ENCODE measurements at places on chromosomes 12 and 14.

GRCh38 chr12:91377436-91377835 lies 194.8 kb upstream of the DCN start:
- no peak for DNase-seq

- DNase-seq, result no peak
Measured at GRCh38 chr14:76696791-76697190, 64.5 kb upstream of the VASH1 start.

DNA sequence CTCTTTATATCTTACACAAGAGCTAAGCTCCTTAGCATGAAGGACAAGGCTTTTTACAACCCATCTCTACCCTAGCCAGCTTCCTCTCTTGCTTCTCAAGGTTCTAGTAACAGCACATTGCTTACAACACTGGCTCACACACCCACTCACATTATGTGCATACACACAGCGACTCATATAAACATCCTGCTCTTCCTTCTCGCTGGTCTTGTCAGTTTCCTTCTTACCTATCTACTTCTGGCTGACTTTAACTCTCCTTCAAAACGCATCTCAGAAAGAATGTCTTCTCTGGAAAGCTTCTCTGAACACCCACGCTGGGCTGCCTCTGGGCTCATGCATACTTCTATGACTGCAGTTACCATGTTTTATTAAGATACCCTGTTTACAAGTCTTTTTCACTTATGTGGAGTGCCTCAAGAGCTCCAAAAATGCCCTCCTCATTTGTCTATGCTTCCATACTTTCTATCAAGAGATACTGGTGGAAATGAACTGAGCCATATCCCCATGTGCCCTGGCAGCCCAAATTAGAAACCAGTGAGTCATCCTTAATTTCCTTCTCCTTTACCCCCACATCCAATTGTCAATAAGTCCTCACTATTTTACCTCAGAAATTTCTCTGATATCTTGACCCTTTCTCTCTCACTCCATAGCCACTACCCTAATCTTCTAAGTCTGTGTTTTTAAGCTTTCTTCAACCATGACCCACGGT lies 126.9 kb upstream of the KRAS start:
- no peak for DNase-seq

DNA sequence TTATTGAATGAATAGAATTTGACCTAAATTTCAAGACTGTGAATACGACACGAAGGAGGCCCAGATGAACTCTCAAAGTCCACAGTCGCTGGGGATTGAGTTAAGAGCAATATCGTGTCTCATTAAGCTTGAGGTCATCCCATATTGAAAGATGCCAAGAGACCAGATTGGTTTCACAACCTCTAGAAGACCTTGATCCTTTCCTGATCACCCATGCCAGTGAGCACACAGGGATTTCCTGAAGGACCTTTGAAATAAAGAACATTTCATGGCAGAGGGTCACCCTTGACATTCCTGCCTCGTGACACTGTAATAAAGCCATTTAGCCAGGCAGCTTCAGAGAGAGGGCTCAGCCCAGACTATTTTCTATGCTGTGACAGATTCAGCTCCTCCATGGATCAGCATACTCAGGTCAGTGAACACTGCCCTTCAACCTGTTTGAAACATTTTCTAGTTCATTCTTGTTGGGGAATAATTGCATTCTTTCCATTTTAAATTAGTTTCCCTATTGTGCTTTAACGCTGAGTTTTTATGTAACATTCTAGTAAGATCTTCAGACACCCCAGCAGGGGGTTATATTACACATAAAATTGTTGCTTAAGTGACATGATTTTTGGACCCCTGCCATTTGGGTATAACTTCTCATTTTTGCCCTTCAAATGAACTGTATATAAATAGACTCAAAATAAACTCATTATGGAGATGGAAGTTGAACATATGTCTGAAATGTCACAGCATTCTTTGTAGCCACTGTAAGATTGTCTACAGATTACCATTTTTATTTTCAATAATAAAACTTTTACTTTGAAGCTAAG lies 213.2 kb downstream of the C12orf50 start:
- no peak for DNase-seq

DNA sequence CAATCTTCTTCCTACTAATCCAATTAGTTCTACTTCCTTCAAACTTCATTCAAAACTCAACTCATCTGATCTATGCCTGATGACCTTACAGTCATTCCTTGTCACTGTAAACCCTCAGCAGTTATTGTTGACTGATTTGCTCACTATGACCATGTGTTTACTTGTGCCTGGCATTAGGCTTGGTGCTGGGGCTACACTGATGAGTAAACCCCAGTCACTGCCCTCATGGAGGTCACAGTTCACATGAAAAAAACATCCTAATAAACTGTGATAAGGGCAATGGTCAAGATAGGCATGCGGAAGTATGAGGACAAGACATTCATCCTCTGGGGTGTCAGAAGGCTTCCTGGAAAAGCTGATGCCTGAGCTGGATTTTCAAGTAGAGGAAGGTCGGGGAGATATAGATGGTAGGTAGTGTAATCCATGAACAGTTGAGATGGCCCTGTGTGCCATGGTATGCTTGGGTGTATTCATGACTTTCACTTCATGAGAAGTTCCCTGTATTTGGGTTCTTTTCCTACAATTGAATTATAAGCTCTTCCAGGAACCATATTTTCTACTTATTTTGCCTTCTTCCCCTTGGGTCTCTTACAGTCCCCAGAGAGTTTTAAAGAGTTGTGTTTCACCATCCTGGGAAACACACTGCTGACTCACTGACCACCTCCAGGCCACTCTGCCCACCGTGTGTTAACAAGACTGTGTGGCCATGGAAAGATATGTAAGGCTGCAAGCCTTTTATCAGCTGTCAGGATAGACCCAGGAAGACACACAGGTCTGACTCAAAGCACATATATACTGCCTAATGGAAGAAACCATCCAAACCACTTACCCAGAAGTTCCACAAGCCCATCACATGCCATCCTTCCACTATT lies 38.7 kb upstream of the DUSP6 start:
- no peak for DNase-seq

GRCh38 chr14:74514471-74514941 lies 20.9 kb downstream of the ISCA2 start:
- no peak for DNase-seq

DNA sequence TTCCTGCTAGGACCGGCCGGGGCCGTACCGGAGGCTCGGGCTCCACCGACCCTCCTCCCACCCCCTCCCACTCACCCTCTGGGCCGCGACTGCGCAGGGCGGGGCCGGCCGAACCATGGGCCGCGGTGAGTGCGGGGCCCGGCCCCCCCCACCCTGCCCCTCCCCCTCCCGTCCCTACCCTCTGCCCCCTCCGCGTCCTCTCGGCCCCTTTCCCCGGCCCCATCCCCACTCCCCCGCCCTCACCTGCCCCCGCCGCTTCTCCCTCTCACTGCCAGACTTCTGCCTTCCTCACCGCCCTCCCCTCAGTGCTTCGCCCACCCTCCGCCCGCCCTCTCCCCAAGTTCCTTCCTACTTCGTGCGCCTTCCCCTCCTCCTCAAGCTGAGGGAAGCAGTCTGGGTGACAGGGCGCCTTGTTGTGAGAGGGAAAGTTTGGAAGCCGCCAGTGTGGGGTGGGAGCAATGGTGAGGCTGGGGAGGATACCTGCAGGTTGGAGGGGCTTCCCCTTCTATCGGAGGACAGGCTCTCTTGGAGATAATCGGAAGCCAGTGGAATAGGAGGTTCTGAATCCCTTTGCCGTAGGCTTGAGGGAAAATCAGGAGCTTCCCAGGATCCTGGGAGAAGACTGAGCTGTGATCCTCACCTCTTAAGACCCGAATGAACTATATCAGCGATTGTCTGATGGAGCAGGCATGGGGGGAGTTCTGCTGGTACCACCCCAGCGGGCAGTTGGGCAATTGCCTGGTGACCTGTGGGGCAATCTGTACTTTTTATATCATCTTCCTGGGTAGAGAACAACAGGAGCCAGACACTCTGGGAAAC lies 472 bp downstream of the MBD6 start:
- peak; percentile 68 for DNase-seq

DNA sequence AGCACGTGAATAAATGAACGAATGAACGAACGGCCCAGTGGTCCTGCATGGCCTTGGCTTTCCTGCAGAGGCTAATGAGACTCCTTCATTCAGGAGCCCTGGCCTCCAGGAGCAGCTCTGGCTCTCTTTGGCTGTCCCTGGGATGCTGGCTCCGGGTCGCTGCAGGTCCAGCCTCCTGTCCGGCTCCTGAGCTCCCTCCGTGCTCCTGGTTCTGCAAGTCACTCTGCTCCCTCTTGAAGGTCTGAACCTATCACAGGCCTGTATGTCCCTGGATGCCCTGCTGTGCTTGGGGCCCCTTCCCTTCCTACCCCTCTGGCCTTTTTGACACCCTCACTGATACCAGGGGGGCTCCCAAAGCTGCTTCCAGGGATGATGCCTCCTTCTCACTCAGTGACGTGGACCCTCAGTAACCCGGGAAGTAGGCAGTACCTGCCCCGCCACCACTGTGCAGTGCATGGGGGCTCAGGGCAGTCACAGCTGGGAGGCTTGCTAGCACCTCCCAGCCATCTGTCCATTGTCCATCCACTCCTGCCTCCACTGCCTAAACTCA lies 133.7 kb upstream of the C14orf180 start:
- no peak for DNase-seq
